Iris pigment epithelial cell (primary cell): ENCODE measurements at places on chromosomes 7 and 10.

GRCh38 chr7:71239586-71240268, 107.8 kb downstream of the GALNT17 start:
- DNase-seq: no peak

DNA sequence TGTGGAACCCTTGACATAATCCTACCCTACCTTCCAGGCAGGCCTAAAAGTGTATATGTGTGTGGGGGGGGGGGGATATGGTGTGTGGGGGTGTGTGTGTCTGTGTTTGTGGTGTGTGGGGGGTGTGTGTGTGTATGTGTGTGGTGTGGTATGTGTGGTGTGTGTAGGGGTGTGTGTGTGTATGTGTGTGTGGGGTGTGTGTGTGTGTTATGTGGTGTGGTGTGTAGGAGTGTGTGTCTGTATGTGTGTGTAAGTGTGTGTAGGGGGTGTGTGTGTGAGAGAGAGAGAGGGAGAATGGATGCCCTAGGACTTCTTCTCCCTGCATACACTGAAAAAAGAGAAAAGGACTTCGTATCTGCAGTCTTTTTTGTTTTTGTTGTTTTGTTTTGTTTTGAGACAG, 12.3 kb upstream of the IMPDH1 start:
- no peak for DNase-seq

- peak; percentile 81 for DNase-seq
Observed at GRCh38 chr10:98309366-98310355, 41.7 kb upstream of the LOXL4 start.

DNA sequence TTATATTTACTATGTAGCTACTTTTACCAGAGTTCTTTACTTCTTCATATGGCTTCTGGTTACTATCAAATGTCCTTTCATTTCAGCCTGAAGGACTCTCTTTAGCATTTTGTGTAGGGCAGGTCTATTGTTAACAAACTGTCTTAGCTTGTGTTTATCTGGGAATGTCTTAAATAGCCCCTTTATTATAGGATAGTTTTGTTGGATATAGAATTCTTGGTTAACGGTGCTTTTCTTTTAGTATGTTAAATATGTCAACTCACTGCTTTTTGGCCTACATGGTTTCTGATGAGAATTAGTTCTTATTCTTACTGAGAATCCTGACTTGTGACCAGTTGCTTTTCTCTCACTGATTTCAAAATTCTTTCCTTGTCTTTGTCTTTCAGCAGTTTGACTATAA, 169.0 kb downstream of the ADK start:
- DNase-seq: no peak

- DNase-seq: no peak
Observed at GRCh38 chr7:50466815-50467585, 16.9 kb upstream of the FIGNL1 start.

GRCh38 chr10:34699904-34700517, 115.1 kb downstream of the PARD3 start:
- no peak for DNase-seq

GRCh38 chr7:21920936-21921335, 24.8 kb downstream of the CDCA7L start:
- DNase-seq: no peak

- DNase-seq: no peak
Observed at GRCh38 chr7:52410032-52410431, 625.4 kb upstream of the POM121L12 start.

DNA sequence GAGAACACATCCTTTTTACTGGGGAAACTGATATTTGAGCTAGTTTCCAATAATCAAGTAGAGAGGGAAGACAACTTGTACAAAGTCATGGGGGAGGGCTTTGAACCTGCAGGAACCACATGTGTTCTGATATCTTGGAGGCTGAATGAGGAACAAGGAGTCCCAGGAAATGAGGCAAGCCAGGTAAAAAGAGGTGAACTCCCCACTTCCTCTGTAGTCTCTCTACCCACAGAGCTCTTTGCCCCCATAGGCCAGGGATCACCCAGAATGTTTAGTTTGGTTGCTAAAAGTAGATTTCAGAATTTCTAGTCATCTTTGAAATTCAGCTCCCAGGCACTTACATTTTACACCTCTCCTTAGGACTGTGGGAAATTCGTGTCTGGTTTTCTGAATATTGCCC, 276.4 kb downstream of the SFMBT2 start:
- no peak for DNase-seq

DNA sequence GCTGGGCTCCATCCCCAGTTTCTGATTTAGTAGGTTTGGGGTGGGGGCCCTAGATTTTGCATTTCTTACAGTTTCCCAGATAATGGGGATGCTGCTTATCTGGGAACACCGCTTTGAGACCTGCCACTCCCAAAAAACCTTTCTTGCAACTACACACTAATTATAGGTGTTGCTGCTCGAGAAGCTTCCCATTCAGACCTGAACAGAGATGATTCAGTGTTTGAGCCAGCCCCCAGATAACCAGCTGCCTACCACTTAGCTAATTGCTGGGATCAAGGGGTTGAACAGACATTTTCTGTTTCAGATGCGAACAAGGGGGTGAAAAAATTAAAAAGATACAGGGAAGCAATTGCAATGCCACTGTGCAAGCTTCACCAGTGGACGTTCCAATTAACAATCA, 448.5 kb downstream of the KCNMA1 start:
- DNase-seq: no peak

DNA sequence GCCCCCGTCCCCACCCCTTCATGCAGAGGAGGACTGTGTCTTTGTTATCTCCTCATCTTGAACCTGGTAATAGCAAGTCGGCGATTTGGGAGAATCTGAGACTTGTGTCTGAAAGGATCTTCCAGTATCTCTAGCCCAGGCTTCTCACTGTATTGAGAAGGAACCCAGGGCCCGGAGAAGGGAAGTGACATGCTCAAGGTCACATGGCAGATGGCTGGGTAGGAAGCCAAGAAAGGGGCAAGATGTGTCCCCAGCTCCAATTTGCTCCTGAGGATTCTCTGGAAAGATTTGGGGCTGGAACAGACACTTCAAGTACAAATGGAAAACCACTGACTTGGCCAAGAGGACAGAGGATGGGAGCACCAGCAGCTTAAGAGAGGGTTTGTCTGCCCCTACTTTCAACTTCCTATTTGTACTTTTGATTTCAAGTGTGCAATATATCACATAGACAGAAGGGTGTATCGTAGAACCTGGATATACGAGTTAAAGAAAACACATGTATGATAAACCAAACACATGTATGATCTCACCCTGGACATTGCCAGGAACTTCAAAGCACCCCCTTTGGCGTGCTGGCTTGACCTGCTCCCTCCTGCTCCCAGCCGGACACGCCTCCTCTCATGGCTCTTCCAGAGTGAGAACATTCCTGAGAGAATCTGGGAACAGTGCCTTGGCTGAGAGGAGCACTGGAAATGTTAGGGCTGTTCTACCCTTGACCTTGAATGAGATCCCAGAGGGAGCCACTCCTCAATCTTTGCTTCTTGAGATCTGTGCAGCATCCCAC, 79.7 kb downstream of the CDH23 start:
- DNase-seq: no peak

GRCh38 chr10:6321880-6322279, 119.1 kb downstream of the PFKFB3 start:
- peak; percentile 52 for DNase-seq

DNA sequence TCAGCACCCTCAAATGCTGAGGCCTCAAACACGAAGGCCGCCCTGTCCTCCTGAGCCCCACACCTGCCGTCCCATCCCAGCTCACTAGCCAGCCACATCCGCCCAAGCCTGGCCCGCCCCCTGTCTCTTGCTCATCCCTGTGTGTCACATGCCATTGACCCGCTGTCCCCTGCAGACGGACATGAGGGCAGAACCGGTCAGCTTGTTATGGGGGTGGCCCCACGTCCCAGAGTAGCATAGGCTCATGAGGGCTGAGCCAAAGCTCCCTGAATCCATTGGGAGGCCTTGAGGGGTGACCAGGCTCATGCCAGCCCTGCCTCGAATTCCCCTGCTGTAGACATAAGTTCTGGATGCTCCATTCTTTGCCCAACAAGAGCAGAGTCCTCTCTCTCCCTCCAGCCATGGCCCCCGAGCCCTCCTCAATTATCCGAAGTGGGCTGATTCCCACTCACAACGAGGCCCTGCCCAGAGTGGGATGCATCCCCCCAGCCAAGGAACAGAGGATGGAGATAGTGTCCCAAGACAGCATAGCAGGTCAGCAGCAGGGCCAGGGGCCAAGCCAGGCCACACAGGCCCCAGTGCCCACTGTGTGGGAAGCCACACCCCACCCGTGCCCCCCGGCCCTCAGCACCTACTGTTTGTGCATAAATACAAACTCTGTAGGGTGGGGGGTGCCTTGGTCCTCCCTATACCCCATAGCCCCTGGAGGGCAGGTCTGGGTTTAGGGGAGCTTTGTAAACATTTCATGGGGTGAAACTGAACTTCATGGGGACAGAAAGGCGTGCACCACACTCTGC, 42.1 kb downstream of the EBF3 start:
- DNase-seq: no peak

- DNase-seq: peak; percentile 22
Observed at GRCh38 chr7:139060695-139061237, 24.9 kb upstream of the ZC3HAV1L start.

DNA sequence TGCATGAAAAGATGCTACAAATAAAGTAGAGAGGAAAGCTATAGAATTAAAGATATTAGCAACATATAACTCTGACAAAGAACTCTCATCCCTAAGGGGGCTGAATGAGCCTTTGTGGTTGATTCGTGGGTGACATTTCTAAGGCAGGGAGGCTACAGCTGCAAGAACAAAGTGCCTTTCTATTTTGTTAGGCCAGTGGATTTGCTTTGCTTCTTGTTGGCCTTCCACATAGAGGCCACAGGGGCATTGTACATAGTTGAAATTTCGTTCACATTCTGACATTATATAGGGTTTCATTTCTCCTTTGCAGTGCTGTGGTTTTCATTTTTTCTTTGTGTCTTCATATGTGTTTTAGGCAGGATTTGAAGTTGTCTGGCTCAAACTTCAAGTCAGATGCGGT, 819.2 kb upstream of the C7orf33 start:
- no peak for DNase-seq

DNA sequence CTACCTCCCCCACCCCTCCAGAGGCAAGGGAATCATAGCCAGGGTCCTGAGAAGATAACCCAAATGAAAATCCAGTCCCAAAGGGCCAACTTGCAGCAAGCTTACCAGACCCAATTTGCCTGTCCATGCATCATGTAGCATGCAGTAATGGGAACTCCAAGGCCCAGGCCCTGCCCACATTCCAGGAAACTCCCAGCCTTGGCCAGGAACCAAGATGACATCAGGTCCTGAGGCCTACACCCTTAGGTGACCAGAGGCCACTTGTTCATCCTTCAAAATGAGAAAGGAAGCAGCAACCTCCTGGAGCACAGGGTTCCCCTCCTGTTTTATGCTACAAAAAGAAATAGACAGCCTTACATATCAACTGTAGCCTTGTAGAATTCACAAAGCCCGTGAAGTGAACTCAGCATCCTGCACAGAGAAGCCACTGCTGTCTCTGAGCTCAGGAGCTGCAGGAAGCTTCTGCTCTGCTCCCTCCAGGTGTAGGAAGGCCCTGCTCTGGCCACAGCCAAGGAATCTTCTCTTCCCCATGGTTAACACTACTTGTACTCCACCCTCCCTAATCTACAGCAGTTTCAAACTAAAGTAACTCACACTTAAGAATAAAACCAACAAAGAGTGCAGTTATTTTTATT, 30.3 kb upstream of the GRB10 start:
- peak; percentile 78 for DNase-seq

GRCh38 chr7:103011650-103012049, 62.9 kb downstream of the FBXL13 start:
- no peak for DNase-seq

DNA sequence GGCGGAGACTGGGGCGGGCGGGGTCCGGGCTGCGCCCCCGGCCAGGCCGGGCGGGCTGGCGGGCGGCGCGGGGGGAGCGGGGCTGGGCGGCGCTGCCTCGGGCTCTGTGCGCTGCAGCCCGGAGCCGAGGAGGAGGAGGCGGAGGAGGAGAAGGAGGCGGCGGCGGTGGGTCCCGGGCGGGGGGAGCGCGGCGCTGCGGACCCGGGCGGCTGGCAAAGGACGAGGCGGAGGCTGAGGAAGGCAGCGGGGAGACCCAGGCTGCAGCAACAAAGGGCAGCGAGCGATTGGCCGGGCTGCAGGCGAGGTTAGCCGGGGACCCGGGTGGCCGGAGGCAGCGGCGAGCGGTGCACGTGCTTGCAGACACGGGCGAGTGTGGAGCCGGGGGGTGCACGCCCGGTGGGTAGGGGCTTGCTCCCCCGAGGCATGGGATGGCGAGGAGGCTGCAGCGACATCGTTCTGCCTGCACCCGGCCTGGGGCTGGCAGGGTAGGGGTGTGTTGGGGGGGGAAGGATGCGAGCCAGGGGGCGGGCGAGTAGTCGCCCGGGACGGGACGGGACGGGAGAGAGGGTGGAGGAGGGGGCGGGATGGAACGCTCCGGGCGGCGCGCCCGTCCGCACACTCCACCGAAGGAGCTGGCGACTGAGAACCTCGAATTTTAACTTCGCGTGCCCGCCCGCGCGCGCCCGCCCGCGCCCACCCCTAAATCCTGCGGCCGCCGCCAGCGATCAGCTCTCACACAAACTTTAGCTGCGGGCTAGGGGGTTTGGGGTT, 844 bp upstream of the KAT6B start:
- DNase-seq: no peak

DNA sequence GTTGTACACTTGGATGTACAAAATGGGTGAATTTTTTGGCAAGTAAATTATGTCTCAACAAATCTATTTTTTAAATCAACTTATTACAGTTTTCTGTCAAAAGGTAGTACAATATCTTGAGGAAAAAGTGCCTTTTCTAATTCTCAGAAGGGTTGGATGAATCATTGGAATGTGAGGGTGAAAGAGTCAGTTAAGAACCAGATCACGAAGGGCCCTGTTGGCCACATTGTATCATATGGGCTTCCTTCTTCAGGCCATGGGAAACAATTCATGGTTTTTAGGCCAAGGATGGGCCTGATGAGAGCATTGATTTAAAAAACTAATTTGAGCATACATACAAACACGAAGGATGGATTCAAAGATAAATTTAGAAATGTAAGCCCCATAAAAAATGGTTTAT, 503.7 kb downstream of the TNS3 start:
- peak; percentile 73 for DNase-seq

DNA sequence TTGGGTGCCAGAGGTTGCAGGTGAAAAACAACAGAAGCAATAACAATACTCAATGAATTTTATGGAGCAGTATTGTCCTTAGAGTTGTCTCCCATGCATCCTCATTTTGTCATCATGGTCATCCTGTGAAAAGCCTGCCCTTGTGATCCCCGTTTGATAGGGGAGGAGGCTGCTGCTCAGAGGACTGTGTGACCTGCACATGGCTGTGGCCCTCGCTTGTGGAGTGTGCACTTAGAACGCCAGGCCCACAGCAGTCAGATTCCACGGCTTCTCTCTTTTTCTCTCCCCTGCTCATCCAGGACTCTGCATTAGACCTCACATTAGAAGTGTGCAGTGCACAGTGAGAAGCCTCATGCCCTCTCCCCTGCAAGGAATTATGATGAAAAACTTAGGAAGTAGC, 491.1 kb upstream of the KLF6 start:
- no peak for DNase-seq

GRCh38 chr10:3723766-3724165, 61.2 kb downstream of the KLF6 start:
- DNase-seq: no peak
